ENCODE measurements at places on chromosomes 4 and X.

DNA sequence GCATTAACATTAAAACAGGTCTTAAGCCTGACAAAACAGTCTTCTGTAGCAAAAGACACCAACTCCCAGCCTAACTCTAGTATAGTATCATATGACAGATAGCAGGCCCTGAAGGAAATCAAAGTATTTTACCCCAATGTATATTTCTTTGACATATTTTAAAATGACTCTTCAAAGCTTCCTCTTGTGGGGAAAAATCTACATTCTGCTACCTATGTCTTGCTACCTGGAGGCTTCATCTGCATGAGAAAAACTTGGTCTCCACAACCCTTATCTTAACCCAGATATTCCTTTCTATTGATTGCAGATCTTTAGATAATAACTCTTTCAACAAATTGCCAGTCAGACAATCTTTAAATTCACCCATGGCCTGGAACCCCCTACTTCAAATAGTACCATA is 1620.4 kb downstream of the PCDH7 start:
- no peak for DNase-seq

DNA sequence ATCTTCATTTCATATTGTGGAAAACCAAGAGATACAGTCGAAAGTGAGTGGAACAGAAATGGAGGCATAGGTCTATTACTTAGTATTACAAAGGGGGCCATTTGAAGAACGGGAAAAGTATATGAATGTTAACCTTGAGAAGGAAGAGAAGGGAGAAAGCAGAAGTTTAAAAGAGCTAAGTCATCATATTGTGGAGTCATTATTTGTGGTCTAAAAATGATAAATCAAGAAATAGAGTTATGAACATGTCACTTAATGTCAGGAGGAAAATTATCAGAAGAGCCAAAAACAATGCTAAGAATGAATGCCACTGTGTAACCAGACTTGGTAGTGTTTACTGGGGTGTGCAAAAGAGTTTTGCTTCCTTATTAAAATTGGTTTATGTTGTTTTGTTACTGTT is 589.5 kb upstream of the LCORL start:
- no peak for DNase-seq

- peak; percentile 64 for DNase-seq
Observed at GRCh38 chr4:6327220-6327917, 57.7 kb downstream of the WFS1 start.

DNA sequence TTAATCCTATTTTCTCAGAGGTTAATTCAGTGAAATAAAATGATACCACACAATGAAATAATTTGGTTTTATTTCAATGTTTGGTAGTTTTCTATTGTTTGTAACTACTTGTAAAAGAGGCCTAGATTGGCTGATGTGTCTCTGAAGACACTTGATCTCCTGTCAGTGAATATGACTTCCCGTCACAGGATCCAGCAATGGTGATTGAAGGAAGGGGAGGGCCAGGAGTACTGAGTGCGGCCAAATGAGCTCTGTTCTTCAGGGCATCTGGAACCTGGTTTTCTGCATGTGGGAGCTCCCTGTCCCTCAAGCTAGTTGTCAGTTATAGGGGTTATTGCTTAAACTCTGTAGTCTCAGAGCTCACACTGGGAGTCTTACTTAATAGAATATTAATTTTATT is 86.5 kb upstream of the OTUD4 start:
- no peak for DNase-seq

DNA sequence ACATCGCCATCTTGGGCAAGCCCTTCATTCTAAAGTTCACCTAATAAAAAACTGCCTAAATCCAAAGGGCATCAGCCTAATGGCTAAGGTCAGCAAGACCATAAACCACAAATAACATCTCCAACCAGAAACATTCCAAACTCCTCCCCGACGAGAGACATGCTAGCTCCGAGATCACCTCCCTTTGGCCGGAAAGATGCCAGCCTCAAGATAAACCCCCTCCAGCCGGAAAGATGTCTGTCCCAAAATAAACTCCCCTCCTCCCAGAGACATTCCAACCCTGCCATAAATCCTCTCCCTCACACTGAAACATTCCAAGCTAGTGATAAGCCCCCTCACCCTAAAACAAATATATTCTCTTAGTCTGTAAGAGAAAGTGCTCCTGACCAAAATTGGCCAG is 13.3 kb upstream of the DYNLT3 start:
- DNase-seq, result no peak

DNA sequence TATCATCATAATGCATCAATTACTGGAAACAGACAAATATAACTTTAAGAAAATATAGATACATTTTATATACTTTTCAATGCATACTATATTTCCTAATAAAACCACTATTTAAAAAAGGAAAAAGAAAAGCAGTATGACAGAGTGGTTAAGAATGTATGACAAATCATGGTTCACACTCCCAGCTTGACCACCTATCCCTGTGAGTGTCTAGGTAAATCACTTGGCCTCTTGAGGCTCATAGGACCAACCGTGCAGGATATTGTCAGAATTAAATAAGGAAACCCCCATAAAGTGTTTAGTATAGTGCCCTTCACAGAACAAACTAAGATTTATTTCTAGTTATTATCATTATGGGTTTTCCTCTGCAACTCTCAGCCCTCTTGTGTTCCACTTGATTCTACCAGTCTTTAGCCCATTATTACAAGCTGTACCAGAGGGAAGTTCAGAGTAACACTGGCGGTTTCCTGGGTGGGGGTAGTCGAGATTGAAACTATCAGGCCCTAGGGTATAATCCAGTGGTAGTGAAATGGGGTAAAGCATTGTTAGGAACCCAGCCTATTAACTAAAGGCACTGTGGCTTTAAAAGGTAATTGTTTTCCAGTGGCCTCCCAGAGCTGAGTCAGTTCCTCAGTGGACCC is 55.5 kb upstream of the PAK3 start:
- DNase-seq, result no peak

- DNase-seq, result no peak
Observed at GRCh38 chrX:28639451-28639850, 52.2 kb downstream of the IL1RAPL1 start.

GRCh38 chr4:105128208-105128607 is 18.5 kb upstream of the TET2 start:
- DNase-seq, result no peak

- DNase-seq, result no peak
Observed at GRCh38 chr4:186904101-186904500, 180.4 kb upstream of the FAT1 start.

- DNase-seq, result no peak
Observed at GRCh38 chrX:14073556-14073955, 43.9 kb upstream of the GEMIN8 start.

GRCh38 chrX:11363069-11363594 is 69.9 kb downstream of the AMELX start:
- no peak for DNase-seq

GRCh38 chrX:119755981-119756533 is 2.3 kb upstream of the SOWAHD start:
- peak; percentile 91 for DNase-seq

GRCh38 chr4:145888393-145888792 is 50.2 kb downstream of the ZNF827 start:
- DNase-seq, result no peak

DNA sequence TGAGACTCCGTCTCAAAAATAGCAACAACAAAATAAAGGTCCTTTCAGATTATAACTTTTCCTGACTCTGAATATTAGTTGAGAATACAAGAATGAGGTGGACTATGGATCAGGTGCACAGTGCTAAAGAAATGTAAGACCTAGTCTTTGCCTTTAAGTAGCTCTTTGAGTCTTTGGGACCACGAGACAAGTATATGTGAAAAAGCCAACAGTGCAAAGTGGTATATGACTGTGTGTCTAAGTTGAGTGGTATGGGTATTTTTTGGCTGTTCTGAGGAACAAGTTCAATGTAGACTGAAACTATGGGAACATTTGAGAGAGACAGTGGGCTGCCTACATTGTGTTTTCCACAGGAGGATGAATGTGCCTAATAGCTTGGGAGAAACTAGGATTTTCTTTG is 2.8 kb downstream of the GAB1 start:
- no peak for DNase-seq

DNA sequence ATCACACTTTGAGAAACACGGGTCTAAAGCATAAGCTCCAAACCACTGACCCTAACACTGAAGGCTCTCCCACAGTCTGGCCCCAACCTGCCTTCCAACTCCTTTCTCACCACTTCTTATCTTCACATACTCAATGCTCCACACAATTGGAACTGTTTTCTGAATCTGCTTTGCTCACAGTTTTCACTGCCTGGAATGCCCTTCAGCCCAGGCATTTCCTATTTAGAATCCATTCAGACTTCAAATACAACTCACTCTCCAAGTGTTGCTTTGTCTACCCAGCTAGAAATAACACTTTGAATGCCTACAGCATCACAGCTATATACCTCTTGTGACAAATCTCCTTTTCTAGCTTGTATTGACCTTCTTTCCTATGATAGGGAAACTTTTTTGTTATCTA is 10.2 kb downstream of the OTUD4 start:
- no peak for DNase-seq

GRCh38 chrX:44952329-44953027 is 79.5 kb downstream of the KDM6A start:
- no peak for DNase-seq
